T-helper 17 cell (primary cell): ENCODE measurements at places on chromosomes 13 and 19.

GRCh38 chr13:107025991-107026390, 458.1 kb upstream of the ARGLU1 start:
- no peak for DNase-seq

DNA sequence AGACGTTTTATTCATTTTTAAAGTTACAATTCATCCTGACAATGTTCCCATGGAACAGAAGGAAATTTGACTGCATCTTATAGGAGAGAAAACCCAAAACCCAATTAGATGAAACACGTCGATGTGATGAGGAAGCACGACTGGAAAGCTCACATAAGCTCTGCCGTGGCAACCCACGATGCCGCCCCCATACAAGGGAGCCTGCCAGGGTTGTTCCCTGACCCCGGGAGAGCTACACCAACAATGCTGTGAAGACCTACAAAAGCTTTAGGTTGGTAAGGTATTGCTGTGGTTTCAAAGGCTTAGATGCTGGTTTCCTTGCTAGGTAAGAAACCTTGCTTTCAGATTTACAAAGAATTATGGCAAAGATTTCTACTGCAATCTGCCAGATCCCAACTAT, 393.1 kb downstream of the KLF12 start:
- no peak for DNase-seq

DNA sequence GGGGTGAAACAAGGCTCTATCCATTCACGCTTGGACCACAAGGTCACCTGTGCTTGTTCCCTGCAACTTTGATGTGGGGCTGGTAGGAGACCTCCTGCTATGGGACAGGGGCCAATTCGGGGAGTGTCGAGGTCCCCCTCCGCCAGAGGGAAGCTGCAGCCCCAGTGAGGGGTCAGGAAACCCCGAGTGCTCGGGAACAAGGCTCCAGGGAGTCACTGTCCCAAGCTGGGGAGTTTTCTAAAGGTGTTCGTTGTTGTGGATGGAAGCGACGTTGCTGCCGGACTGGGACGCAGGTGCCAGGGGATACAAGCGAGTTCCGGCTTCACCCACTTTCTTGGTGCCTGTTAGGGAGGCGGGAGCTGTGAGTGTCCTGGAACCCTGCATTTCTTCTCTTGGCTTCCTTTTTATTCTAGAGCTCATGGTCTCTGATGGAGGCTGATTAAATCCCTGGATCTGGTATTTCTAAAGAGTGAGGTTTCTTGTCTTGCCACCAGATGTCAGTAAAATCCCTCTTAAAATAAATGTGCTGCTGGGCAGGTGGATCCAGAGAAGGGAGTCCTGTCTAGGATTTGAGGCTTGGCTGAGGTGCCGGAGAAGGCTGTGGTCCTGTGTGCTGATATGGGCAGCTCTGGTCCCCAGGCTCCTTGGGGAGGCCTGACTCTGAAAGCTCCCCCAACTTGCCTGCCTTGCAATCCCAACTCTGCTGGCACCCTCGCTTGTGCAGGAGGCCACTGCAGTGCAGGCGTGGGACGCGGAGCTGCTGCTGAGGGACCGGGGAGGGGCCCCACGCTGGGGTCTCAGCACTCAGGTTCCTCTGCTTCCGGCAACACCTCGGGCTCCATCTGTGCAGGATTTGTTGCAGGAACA, 153.9 kb downstream of the TEX29 start:
- DNase-seq = no peak

DNA sequence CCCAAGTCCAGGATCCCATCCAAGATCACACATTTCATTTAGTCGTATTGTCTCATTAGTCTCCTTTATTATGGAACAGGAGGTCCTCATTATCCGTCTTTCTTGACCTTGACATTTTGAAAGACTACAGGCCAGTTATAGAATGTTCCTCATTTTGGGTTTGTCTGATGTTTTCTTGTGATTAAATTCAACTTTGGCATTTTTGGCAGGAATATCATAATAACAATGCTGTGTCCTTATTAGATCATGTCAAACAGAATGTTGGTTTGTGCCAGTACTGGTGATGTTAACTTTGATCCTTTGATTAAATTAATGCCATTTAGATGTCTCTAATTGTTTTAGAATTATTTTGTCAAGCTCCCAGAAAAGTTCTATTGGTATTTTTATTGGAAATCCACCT, 106.5 kb upstream of the FRY start:
- no peak for DNase-seq

DNA sequence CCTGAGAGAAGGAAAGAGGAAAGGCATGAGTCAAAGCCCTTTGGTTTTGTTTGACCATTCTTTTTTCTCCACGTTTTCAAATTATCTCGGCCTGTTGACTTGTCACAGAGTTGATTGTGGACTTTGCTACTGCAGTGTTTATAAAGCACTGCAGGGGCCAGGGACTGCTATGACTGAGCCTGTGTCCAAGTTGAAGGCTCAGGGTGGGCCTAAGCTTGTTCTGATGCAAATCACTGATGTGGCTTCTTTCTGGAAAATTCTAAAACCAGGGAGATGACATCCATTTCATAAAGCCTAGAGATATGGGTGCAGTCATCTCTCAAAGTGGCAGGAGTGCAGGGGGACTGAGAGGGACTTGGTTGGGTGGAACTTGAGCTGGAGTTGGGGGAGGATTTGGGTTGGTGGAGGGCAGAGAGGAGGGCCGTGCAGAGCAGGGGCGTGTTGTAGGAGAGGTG, 1.2 kb upstream of the CXCL17 start:
- no peak for DNase-seq

GRCh38 chr13:112832811-112833210, 136.2 kb upstream of the MCF2L start:
- DNase-seq = no peak

DNA sequence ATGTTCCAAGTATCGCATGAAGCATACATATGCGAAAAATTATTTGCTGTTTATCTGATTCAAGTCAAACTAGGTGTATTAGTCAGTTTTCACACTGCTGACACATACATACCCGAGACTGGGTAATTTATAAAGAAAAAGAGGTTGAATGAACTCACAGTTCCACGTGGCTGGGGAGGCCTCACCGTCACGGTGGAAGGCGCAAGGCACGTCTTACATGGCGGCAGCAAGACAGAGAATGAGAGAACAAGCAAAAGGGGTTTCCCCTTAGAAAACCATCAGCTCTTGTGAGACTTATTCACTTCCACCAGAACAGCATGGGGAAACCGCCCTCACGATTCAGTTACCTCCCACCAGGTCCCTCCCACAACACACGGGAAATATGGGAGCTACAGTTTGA, 13.0 kb upstream of the PROZ start:
- DNase-seq = no peak

GRCh38 chr13:32409561-32410421, 18.1 kb downstream of the N4BP2L1 start:
- DNase-seq = no peak

DNA sequence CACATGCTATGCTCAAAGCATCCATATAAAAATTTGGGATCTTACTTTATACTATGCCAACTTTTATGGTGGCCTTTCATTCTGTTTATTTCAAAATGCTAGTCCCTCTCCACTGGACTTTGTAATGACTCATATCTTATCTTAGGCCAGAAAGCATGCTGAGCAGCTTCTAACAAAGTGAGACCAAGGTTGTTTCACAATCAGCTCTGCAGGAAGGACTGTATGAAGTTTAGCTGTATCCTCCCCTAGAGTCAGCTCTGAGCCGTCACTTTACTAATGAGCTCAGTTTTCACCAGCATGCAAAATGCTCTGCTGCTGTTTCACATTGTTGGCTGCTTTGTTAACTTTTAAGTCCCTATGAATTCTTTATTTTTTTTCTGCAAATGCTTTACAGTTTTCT, 1608.8 kb downstream of the OLFM4 start:
- no peak for DNase-seq

GRCh38 chr19:41871573-41872383, 5.3 kb upstream of the CD79A start:
- DNase-seq = peak; percentile 23

GRCh38 chr13:50797091-50797490, 46.4 kb downstream of the DLEU7 start:
- DNase-seq = no peak

- DNase-seq = no peak
Observed at GRCh38 chr19:31560086-31561060, 211.1 kb upstream of the TSHZ3 start.

- DNase-seq = no peak
Observed at GRCh38 chr19:17172624-17173345, 42.4 kb upstream of the USE1 start.

- no peak for DNase-seq
Observed at GRCh38 chr19:33175886-33176669, 18.1 kb upstream of the LRP3 start.

- DNase-seq = no peak
Observed at GRCh38 chr19:41621654-41622053, 5.2 kb downstream of the CEACAM4 start.

DNA sequence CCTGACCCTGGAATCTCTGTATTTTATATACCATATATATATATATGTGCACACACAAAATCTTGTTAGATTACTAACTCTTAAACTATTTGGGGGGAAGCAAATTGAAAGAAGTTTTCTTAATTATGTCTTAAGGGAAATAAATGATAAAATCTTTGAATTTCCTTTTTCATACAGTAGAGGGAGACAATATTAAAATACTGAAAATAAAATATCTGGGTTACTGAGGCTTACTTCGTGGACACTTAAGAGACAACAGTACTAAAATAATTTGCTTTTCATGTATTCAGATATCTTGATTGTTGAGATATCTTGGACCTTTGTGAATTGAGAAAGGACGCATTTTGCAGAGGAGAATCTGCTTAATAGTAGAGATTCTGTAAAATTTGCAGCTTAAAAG, 17.0 kb downstream of the SUGT1 start:
- DNase-seq = no peak

- DNase-seq = no peak
Observed at GRCh38 chr19:38032151-38032550, 125.1 kb downstream of the SIPA1L3 start.

DNA sequence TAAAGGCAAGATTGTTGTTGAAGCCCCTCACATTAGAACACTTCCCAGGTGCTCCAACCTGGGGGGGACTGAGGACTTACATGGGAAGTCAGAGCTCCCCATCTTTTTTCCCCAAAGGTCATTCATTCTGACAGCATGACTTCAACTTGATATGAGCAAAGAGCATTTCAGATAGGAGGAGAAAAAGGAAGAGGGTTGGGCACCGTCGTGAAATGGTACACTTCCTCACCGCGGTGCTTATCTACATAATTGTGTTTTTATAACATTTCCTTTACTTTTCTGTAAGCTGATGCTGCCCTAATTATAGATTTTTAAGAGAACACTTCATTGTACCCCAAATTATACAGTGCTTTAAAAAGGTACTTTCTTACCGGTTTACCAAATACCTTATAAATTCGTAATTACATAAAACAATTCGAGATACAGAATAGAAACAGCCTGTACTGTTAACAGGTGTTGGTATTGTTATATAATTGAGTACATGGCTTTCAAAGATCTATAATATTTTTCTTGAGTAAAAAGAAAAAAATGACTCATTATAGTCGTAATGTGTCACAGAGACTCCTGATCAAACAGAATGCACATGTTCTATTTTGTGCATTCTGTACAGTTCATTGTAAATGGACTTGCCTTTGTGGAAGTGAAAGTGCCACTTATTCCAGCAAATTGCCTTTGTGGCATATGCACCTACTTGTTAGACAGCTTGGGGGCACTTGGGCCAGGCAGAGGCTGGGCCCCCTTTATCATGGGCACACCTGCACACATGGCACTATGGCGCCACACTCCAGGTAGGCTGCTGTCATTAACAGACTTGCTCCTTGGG, 81.8 kb downstream of the GGACT start:
- DNase-seq = no peak

DNA sequence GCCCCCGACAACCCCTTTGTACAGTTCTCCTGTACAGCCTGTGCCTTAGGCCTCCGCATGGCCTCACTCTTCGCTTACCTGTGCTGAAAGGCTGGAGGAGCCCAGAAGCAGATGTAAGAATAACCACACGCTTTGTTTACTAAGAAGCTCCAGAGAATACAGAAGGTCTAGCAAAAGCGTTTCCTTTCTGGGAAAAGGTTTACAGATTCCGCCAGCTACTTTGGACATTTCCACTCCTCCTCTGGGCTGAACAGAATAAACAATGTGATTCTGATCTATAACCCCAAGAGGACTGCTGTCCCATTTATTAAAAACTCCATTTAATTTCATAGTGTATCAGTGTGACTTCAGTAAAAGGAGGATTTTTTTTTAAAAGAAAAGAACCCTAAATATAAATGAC, 339.2 kb downstream of the DNAJC15 start:
- DNase-seq = no peak

- no peak for DNase-seq
Observed at GRCh38 chr13:99677116-99677951, 176.1 kb downstream of the TM9SF2 start.

DNA sequence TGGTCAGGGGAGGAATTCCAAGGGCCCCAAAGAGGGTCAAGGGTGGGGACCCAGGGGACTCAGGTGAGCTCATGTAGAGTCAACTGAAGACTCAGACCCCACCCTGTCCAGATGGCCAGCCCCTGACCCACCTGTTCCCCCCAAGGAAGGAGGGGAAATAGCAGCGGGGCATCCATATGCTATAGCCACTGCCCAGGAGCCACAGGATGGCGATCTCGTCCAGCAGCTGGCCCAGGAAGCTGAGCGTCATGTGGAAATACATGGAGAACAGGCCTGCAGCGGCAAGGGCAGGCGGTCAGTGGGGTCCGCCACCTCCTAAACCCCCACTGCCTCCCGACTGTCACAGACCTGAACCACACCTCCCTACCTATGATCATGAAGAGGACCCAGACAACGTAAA, 21.4 kb downstream of the ACER1 start:
- DNase-seq = no peak

GRCh38 chr13:30023196-30023895, 172.9 kb upstream of the UBL3 start:
- no peak for DNase-seq

GRCh38 chr13:56332671-56333070, 808.0 kb upstream of the PRR20A start:
- DNase-seq = no peak

- no peak for DNase-seq
Observed at GRCh38 chr13:35979361-35979951, 151.7 kb downstream of the DCLK1 start.

DNA sequence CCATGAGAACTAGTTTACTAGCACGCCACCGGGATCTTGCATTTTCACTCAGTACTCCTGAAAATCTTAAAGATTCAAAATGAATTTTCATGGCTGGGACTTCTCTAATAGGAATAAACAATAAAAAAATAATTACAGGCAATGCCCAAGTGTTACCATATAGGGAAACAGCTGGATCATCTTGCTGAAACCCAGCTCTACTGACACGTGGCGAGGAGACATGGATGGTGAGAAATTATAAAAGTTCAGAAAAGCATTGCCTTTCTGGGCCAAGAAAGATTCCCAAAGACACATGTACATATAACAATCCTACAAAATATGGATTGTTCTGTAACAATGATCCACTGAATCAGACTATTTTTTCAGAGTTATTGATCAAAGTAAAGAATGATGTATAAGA, 209.3 kb downstream of the RGCC start:
- no peak for DNase-seq
